Ecto neural progenitor cell (in vitro differentiated cells): ENCODE measurements at places on chromosomes 6 and 20.

DNA sequence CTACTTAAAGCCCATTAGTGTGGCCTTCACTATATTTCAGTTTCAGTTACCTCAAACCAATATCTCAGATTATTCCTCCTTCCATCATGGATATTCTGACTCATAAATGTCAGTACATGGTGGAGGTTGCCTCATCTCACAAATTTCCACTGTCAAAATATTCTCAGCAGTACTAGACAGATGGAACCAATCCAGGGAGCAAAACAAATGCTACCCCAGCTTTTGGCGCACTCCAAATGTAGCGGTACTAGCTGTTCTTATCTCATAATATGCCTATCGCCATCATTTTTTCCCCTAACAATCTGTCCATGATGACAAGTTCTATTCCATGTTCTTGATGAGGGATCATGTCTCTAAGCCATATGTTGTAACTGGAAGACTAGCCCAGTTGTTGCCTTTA is 1026.1 kb downstream of the KIF16B start:
- no peak for DNase-seq

DNA sequence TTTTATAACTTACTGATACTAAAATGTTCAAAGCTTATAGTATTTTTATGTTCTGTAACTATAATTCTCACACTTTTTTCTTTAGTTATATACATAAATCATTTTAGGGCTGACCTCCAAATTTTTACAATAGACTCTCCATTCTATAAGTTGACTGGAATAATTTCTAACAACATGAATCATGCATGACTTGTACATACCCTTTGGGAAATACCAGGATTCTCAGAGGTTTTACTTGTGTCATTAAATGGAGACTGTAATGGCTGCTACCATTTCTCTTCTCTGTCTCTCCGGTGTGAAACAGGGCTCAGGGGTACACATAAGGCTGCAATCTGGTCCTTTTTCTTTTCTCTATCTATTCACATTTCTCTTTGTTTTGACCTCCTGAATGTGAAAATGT is 222.2 kb upstream of the FLRT3 start:
- no peak for DNase-seq

DNA sequence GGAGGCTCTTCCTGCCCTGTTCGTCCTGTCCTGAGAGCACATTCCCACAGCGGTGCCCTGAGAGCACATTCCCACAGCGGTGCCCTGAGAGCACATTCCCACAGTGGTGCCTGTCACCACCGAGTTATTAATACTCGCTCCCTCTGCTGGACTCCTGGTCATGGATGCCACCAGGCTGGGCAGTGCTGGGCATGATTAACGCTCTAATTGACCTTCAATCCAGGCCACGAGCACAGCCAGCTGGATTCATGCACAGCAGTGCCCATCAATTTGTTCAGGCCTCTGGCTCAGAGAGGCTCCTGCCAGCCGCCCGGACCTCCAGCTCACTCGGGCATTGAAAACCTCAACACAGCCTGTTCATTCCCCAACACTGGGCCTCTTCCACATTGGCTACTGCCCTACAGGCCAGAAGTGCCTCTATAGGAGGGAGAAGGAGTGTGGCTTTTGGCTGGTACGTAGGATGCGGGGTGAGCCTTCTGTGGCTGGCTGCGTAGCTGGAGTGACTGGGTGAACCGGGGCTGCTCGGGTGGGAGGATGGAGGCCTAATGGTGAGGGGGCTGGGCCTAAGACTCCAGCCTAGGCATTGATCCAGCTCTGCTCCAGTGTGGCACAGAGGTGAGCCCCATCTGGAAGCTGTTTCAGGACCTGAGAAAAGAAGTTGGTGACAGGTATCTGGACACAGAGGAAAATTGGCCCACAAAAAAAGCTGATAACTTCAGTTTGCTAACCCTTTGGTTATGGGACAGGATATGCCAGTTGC is 9.3 kb downstream of the IP6K3 start:
- no peak for DNase-seq

DNA sequence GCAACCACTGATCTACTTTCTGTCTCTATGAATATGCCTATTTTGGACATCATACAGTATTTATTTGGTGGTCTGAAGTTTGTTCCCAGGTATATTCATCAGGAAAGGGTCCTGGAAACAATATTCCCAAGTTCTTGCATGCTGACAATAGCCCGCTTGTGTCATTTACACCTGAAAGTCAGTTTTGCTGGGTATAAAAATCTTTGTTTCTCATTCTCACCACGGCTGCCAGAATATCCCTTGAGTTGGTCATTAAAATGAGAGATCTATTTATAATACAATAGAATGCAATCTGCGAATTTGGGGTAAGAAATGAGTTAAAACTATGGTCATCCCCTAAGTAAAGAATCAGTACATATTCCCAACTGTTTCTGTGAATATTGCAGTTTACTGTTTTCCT is 79.0 kb downstream of the MAN1A1 start:
- DNase-seq = no peak

GRCh38 chr20:47773371-47773786 is 11.9 kb downstream of the SULF2 start:
- no peak for DNase-seq

GRCh38 chr6:142014515-142014914 is 118.2 kb upstream of the GJE1 start:
- no peak for DNase-seq
